ENCODE measurements at places on chromosomes 11 and 22.

DNA sequence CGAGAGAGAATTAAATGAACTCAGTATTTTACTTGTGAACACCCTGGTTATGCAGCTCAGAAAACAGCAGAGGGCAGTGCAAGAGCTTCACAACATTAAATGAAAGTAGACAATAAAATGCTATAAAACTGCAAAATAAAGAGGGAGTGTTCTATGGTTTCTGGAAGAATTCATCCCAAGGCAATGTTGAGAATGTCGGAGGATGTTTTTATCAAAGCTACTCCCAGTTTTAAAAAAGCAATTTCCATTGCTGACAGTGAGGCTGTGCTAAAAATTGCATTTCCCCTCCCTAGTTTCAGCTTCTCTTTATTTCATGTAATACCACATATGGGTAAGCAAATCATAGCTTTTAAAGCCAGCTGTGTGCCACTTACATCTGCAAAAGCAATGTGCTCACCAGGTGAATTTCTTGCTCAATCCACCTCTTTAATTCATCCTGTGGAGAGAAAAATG, 296.8 kb downstream of the RAB38 start:
- DNase-seq, result no peak

DNA sequence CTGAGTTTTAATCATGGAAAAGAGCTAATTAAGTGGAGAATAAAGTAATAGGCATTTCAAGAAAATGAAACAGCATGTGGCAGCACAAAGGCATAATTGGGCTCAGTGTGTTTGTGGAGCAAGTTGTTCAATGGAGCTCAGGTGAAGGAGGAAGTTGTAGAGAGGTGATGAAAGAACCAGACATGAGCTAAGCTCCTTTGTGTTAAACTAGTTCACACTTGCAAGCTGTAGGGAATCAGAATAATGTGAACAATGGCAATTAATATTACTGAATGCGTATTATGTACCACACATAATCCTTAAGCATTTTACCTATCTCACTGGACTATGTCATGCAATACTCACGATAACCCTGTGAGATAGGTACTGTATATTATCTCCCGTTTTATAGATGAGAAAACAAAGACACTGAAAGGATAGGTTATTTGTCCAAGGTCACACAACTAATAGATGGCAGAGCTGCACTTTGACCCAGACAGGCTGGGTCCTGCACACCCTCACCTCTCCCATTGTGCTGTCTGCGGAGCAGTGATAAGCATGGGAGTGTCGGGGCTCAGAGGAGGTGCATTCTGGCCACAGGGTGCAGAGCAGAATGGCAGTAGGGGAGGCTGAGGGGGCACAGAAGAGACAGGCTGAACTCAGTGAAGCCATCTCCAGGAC, 8.9 kb downstream of the OLFML1 start:
- DNase-seq, result no peak

DNA sequence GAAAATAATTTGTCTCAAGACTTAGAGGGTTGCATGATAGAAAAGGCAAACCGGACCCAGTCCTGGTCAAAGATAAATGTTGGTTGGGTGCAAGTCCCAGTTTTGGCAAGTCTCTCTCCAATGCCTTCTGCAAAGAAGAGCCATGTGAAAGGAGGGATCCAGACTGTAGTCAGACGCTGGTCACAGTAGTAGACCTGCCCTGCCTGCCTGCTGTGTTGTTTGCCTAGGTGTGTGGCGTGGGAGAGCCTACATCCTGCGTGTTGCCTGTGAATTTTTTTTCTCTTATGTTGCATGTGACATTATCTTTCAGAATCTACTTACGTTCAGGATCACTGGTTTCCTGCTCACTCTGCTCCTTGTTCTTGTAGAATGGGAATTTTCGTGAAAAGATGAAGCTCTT, 197.6 kb upstream of the CCDC90B start:
- DNase-seq, result no peak

DNA sequence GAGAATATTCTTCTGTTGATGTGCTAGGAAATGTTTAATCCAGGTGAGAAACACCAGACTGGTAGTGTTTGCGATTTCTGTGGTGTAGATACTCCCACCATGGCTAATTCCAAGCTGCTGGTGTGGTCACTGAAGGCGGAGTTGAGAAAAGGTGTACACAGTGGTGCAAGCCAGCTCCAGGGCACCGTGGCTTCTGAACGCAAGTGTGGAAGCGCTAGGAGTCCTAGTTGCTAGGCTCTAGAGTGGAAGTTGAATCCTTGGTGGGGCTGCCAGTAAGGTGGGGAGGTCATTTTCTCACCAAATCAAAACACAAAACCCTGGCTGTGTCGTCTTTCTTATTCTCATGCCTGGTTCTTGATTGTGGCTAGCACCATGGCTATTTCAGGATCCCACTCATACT, 61.6 kb downstream of the ZBTB16 start:
- no peak for DNase-seq

- DNase-seq, result no peak
These were observed 1415.2 kb downstream of the TBC1D22A start for GRCh38 chr22:48177631-48178030.

GRCh38 chr11:128086794-128087193, 500.6 kb downstream of the ETS1 start:
- DNase-seq, result no peak

DNA sequence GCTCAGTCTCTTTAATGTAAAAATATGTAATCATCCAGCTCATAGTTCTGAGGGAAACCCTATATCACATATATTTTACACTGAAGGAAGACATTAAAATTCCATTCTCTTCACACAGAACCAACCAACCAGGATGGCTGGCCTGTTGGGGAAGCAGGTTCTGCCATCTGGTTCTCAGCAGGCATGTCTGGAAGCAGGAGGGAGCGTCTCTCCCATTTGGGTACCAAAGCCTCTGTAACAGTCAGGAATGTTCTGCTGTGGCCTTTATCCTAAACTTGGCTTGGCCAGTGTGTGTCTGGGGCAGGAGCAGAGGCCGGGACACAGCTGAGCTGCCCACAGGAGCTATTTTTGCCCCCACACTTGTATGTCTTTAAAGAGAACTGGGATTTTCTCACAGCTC, 29.2 kb downstream of the SGSM3 start:
- no peak for DNase-seq

DNA sequence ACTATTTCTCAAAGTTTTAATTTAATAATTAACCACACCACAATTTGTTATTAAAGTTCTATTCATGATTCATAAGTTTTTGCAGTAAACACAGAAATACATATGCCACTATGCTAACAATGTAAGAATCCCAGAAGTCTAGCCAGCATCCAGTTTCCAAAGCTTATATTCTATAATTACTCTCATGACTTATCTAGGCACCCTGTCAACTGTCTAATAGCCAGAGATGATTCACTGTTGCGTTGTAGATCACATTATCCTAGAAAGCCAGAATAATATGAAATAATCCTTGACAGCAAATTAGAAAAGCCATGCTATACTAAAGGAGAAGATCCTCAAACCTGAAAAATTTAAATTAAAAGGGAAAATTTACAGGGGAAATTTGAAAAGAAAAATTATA, 141.0 kb downstream of the SOX6 start:
- no peak for DNase-seq

GRCh38 chr11:66339686-66340483, 3.7 kb upstream of the RIN1 start:
- no peak for DNase-seq

DNA sequence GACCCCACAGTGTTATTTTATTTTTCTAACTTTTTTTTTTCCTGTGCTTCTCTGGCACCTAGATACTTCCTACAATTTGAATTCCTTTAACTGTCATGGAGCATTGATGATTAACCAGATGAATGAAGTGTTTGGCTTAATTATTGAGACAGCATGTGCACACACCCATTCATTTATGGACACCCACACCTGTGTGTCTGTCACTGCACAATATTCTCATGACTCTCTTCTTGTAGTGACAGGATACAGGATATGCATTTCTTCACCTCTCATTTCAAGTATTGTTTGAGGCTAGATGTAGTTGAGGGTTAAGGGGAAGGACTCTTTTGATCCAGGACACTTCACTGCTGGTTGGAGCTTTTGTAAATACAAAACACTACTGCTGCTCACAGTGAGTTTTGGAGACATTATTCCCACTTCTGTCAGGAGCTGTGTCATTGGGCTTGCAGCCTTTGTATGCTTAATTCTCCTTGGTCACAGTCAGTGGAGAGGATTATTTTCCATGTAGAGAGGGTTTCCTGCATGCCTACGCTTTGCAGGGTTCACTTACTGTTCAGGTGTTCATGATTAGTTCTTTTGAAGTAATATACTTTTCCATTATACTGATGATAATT, 33.5 kb downstream of the SPECC1L start:
- no peak for DNase-seq

- no peak for DNase-seq
These were observed 751.2 kb downstream of the JRKL start for GRCh38 chr11:97140885-97141494.

DNA sequence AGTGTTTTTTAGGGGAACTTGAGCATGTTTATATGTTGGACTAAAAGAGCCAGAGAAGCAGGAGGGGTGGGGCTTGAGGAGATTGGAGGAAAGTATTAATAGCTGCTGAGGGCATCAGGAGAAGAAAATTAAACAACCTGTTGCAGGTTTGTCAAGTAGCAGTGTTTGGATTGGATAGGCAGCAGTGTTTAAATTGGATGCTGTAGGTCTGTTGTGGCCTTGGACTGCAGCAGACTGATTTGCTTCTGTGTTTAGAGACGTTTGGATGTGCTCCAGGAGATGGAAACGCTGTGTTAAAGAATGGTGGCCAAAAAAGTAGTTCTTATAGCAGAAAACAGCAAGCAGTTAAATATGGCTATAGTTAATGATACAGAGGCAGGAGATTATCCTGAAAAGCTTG, 5.7 kb downstream of the EIF3L start:
- DNase-seq, result no peak

GRCh38 chr11:35641171-35641897, 21.2 kb upstream of the TRIM44 start:
- DNase-seq, result no peak

GRCh38 chr11:111598148-111598547, 4.1 kb upstream of the SIK2 start:
- no peak for DNase-seq

DNA sequence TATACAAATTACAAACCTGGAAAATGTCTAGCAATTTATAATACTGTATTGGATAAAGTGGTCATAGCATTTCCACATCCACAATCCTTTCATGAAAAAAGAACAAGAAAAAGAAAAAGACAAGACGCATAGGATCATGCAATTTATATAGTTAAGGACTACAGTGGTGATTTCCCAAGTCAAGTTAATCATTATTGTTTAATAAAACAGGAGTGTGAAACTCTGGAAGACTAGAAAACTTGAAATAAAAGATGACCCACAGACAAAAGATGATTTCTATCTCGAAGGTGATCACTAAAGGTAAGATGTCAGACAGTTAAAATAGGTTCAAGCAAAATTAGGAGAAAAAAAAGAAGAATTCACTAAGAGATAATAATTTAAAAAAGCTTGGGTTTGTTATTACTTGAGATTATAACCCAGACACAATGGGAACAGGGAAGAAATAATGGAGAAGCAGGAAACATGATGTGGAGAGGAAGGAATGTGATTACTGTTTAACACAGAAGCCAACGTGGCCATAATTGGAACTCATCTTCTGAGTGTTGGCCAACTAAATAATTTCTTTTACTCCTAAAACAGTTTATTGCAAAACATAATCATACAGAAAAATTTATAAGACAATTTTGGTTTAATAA, 441.2 kb upstream of the ANO3 start:
- DNase-seq, result no peak

- DNase-seq, result no peak
These were observed at the start of gene TECTA for GRCh38 chr11:121100943-121101342. TECTA (plus strand) TSS chr11:121101243; CDS start chr11:121102666, 1,423 bp downstream.

DNA sequence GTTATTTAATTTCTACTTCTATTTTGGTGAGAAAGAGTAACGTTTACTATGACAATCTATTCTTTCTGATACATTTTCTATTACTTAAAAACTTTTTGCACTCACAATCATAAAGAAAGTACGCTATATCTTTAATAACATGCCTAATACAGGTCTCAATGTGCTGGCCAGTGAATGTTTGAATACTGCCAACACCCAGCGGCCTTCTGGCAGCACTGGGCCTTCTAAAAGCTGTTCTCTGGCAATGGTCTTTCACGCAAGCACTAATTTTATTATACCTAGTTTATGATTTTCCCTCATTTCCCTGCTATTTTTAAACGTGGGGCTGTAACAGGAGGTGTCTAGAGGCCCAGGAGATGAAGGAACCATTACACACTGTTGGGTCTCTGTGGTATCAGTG, 349.8 kb upstream of the PITPNB start:
- DNase-seq, result no peak

DNA sequence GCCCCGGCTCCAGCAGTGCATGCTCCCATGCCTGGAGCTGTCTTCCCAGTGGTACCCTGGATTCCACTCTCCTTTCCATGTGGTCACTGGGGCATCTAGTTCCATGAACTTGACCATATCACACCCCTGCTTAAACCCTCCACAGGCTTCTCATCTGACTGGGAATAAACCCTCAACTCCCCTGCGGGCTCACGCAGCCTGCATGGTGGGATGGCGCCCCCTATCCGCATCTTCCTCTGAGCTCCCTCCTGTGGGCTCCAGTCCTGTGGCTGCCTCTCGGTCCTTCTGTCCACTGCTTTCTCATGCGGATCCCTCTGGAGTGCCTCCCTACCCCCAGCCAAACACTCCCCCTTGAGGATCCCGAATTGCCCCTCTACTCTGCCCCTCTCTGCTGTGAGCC, 41.4 kb upstream of the TTLL12 start:
- no peak for DNase-seq

GRCh38 chr11:80163011-80163410, 722.2 kb upstream of the TENM4 start:
- DNase-seq, result no peak

- no peak for DNase-seq
These were observed 25.4 kb upstream of the SMTN start for GRCh38 chr22:31055635-31056159.

- no peak for DNase-seq
These were observed 47.5 kb upstream of the ME3 start for GRCh38 chr11:86719781-86720463.

GRCh38 chr11:72932132-72932570, 117.9 kb downstream of the ATG16L2 start:
- DNase-seq, result no peak

GRCh38 chr11:125154378-125155099, 10.0 kb upstream of the PKNOX2 start:
- no peak for DNase-seq

DNA sequence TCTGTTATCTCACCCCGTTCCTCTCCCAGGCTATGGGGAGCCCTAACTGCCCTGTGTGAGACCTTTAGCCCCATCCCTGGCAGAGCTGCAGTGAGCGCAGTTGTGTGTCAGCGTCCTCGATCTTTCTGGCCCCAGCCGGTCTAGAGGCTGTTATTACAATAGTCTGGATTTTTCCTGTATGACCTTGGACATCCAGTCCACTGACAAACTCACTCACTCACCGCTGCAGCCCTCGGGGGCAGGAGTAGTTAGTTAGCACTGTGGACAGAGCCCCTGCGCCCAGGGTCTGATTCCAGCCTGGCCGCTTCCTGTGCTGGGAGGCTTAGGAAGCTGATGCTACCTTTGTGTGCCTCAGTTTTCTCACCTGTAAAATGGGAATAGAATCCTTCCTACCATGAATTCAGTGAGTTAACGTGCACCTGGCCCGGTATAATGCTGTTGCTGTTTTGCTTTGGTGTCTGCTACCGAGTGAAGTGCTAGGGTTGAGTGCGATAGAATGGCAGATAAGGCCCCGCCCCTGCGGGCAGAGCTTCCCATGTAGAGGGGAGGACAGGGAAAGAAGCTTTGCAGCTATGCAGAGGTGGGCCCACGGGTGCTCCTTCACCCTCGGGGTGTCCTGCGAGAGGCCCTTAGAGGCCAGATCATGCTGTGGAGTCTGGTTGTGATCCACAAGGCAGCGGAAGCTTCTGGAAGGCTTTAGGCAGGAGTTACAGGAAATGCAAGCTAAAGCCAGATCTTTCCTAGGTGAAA, 3.0 kb downstream of the LRP5 start:
- no peak for DNase-seq

- no peak for DNase-seq
These were observed 64.8 kb downstream of the TBC1D22A start for GRCh38 chr22:46827136-46827780.
